ENCODE measurements at places on chromosomes 6 and 20.

- DNase-seq, result no peak
Observed at GRCh38 chr6:126620719-126621118, 280.8 kb downstream of the CENPW start.

DNA sequence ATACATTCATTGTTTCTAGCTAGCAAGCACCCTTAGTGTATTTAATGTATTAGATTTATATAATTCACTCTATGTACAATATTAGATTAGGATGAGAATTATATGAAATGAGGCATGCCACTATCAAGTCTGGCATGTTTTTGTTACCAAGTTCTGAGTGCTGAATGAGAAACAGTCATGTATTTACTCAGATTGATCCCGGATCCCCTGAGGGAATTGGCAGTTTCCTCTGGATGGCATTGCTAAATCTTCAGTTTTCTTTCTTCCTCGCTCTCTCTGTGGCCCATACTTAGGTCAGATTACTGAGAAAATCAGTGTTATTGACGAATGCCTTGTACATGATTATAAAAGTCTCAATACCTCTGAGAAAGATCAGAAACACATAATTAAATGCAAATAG is 66.6 kb downstream of the CDKAL1 start:
- no peak for DNase-seq

GRCh38 chr6:85516168-85516567 is 66.3 kb downstream of the NT5E start:
- DNase-seq, result peak; percentile 23

- DNase-seq, result no peak
Observed at GRCh38 chr6:279341-280029, 12.8 kb upstream of the DUSP22 start.

DNA sequence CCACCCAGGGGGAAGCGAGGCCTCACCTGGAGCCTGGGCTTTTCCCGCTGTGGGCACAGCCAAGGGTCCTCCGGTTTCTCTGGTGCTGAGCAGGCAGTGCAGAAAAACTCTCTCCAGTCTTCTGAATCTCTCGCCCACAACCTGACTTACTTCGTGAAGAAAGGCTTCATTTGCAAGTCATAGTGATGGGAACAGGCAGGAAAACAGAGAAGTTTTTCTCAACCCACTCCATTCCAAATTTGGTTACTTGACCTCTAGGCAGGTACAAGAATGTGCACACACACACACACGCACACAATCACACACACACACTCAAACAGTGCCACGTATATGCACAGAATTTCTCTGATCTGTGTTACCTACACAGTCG is 524.5 kb downstream of the CD83 start:
- no peak for DNase-seq

DNA sequence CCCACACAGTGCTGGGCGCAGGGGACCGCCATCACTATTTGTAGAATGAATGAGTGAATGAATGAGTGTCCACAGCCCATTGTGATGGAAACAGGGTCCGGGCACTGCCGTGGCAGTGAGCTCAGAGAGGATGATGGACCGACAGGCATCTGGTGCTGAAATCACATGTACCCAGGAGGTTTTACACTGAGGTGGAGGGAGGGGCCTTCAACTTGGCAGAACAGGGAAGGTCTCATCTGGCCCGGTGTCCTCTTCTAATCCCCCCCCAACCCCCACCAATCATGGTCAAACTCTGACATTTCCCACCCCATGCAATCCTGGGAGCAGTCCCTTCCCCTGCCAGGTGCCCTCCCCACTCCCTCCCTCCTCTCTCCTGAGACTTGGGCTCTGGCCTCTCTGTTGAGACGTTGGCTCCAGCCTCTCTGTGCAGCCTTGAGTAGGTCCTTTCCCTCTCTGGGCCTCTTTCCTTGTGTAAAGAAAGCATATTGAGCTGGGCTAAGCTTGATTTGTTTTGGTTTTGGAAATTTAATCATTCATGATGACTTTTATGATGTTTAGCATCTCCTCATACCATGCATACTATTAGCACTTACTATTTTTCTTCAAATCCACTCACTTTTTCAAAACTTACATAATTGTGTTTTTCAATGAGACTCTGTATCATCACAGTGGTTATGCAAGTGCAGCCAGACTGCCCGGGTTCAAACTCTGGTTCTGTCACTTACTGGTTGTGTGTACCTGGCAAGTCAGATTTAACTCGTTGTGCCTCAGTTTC is 10.8 kb downstream of the KIAA1755 start:
- no peak for DNase-seq

- no peak for DNase-seq
Observed at GRCh38 chr6:169237496-169238134, 16.0 kb downstream of the THBS2 start.

GRCh38 chr20:8150591-8150990 is 18.5 kb downstream of the PLCB1 start:
- no peak for DNase-seq

DNA sequence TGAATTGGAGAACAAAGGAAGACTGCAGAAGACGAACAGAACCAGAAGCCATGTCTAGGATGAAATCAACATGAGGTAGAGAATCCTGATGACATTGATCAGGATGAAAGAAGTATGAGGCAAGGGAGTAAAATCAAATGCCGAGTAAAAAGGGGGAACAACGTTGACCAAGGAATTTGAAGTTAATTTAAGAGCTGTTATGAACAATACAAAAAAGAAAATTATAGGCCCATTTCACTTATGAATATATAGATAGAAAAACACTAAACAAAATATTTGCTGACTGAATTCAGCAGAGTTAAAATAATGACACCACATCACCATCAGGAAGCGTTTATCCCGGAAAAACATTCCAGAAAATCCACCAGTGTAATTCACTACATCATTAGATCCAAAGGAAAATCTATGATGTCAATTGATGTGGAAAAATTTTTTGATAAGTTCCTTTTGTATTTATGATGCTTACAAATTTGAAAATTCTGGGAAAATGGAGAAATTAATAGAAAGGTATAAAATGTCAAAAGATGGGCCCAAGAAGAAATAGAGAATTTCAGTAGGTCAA is 8.1 kb upstream of the CCN5 start:
- no peak for DNase-seq

DNA sequence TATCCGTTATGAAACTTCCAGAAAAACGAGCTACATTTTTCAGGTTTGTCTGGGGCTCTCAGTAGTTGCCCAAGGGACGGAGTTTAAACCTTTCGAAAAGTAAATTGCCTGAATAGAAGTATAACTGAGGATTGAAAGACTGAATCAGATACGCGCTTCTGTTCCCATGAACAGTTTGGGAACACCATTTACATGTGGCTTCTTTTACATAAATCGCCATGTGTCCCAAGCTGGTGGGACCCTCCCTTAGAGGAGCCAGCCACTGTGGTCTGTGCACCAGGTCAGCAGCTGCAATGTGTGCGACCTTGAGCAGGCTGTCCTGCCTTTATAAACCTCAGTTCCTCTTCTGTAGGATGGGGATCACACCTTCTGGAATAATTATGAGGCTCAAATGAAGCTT is 11.0 kb downstream of the ENTPD6 start:
- no peak for DNase-seq

DNA sequence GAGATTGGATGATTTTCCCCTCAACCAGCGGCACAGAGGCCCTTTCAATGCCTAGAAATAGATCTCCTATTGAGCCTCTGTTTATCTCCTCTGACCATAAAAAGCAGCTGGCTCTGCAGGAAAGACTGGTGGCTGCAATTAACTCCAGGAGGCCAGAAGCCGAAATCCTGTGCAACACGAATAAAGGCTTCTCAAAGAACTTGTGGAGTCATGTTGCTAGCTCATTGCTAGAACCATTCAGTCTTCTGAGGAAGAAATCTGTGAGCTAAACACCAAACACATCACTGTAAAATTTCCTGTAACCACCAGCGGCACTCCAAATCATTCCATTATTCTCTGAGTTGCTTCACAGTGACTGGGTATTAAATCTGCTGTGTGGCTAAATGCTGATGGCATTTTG is 49.1 kb upstream of the TPD52L1 start:
- DNase-seq, result no peak

DNA sequence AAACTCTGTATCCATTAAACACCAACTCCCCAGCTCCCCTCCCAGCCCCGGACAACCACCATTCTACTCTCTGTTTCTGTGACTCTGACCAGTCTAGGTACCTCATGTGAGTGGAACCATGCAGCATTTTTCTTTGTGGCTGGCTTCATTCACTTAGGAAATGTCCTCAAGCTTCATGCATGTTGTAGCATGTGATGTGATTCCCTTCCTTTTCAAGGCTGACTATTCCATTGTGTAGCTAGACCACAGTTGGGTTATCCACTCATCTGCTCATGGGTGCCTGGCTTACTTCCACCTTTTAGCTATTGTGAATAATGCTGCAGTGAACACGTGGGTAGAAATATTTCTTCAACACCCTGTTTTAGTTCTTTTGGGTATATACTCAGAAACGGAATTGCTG is 8.8 kb upstream of the BPHL start:
- DNase-seq, result no peak

GRCh38 chr20:1894471-1894950 is 696 bp upstream of the SIRPA start:
- peak; percentile 37 for DNase-seq

DNA sequence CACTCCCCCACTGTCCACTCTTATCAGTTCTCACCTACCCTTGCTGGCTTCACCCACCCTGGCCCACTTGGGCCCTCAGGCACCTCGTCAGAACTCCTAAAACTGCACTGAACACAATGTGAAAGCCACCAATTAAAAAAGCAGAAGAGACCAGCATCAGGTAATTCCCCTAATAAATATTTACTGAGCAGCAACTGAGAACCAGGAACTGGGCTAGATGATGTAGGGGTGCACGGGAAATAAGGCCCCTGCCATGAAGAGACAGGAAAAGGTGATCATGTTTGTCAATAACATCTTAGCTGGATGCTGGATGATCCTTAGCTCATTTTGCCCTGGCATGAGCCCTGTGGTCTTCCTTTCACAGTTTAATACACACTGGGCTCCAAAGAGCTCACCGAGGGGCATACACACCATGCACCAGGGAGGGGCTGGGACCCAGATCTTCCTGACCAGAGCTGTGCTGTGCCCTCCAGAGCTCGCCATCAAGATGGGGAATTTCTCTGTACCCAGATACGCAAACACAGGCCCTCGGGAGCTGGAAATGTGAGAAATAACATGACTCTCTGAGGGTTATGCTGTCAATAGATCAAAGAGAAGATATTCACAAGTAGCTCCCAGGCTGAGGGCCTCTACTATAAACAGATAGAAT is 113.6 kb upstream of the SLC22A16 start:
- no peak for DNase-seq

GRCh38 chr6:72787391-72788031 is 165.6 kb downstream of the KCNQ5 start:
- DNase-seq, result peak; percentile 65

DNA sequence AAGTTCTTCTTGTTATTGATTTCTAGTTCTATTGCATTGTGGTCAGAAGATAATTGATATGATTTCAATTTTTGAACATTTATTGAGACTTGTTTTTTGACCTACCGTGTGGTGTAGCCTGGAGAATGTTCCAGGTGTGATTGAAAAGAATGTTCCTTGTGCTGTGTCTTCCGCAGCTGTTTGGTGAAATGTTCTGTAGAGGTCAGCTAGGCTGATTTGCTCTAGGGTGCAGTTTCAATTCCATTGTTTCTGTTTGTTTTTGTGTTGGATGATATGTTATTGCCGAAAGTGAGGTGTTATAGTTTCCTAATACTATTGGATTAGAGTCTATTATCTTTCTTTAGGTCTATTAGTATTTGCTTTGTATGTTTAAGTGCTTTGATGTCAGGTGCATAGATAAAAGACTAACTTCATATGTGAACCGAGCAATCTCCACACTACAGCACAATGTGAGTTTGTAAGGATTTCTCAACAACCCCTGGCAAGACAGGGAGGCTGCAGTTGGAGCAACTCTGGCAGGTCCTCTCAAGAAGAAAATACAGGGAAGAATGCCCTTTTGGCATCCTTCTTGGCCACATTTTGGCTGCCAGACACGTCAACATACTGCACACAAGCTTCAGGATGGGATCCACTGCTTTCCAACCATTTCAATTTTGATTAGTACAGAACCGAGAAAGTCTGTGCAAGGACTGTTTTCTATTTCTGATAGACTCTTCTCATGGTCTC is 320.7 kb downstream of the RNF144B start:
- DNase-seq, result no peak

DNA sequence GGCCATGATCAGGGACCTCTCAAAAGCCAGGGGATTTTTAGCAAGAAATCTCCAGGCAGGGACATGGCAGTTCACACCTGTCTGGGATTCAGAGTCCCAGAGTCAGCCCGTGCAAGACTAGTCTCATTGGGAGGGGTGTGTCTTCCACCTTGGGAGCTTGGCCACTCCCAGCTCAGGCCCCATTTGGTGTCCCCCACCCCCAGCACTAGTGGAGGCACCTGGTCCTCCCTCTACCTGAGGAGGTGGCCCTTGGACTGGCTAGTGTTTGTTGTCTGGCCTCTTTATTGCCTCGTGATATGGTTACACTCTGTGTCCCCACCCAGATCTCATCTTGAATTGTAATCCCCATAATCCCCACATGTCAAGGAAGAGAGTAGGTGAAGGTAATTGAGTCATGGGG is 140.8 kb upstream of the PHACTR3 start:
- no peak for DNase-seq

GRCh38 chr20:437787-438486 is 24.4 kb downstream of the TBC1D20 start:
- DNase-seq, result no peak

DNA sequence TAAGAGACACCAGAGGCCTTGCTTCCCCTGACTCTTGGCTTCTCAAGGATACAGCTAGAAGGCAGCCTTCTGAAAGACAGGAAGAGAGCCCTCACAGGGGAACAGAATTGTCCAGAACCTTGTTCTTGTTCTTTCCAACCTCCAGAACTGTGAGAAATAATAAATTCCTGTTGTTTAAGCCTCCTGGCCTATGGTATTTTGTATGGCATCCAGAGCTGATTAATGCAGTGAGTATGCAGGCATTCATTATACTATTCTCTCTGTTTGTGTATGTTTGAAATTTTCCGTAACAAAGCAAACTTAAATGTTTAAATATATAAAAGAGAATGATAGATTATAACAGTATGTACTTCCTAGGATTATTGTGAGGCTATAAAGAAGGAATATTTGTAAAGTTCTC is 903.4 kb upstream of the FLRT3 start:
- DNase-seq, result no peak

- DNase-seq, result no peak
Observed at GRCh38 chr6:169035385-169036240, 218.0 kb downstream of the THBS2 start.

GRCh38 chr6:9507136-9507895 is 907.6 kb downstream of the TFAP2A start:
- DNase-seq, result no peak

GRCh38 chr20:59678288-59678687 is 73.9 kb downstream of the PHACTR3 start:
- no peak for DNase-seq

GRCh38 chr6:46315589-46315988 is 144.8 kb upstream of the ENPP5 start:
- DNase-seq, result no peak

DNA sequence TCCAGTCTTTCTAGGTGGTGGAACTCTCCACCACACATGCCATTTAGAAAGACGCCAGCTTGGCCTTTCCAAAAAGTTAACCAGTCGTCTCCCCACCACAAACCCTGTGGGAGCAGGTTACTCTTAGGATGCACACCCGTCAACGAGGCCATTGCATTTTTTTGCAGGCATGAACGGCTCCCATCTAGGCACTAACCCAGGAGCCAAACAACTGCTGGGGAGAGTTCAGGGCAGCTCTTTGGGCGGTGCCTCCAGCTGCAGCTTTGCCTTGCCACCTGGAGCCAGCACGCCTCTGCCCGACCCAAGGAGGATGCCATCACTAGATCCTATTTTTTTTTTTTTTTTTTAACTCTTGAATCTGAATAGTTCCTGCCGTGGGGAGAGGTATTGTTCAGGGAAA is 39.9 kb downstream of the TBC1D7 start:
- no peak for DNase-seq

GRCh38 chr6:144248003-144248402 is 37.1 kb upstream of the UTRN start:
- no peak for DNase-seq

Data from HTR-8/SVneo (cell line).